ENCODE measurements at places on chromosomes 3 and 15. TPM values are rescaled to one million over a fixed set of nuclear protein-coding genes. Genes with fewer than 3 reads are reported as not detected.

The NGLY1 gene
- total RNA-seq: 43.0 TPM

The FOXB1 gene
- total RNA-seq: not detected

The UACA gene
- total RNA-seq: 58.7 TPM

The FBXL2 gene
- 27.6 TPM for total RNA-seq

The TMEM43 gene
- 21.5 TPM for total RNA-seq

The NPTN gene
- 243 TPM for total RNA-seq

The ADAMTS7 gene
- 20.4 TPM for total RNA-seq
